EH (cell line): ENCODE measurements at places on chromosomes 12 and 14.

- DNase-seq: peak; percentile 95
Measured at GRCh38 chr12:123445388-123446332, 9.2 kb upstream of the RILPL2 start.

DNA sequence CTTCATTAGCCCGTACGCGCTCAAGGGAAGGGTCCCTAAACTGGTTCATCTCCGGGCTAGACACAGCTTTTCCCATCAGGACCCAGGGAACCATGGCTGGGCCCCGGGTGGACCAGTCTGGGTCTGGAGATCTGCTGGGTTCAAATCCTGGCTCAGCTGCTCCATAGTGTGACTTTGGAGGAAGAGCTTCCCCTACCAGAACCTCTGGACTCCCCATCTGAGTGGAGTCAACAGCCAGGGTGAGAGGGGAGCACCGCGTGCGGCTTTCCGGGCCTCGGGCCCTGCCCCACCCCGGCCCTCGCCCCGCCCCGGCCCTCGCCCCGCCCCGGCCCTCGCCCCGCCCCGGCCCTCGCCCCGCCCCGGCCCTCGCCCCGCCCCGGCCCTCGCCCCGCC lies 41.2 kb downstream of the BEGAIN start:
- peak; percentile 41 for DNase-seq

DNA sequence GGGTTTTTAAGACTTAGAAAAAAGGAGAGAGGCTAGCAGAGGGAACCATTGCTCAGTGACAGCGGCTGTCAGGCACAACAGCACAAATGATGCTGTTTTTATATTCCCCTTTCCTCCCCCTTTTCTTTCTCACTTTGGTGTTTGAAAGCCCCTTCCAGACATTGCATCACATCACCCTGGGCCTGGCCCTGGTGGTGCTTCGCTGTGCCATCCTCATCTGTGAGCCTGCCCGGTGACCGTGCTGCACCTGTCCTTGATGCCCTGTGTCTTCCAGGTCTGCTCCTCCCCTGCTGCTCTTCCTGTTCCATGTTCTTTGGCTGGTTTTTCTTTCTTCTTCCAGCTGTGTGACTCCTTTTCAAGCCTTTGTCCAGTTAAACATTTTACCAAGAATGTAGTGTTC lies 24.8 kb downstream of the KLC1 start:
- DNase-seq: no peak

DNA sequence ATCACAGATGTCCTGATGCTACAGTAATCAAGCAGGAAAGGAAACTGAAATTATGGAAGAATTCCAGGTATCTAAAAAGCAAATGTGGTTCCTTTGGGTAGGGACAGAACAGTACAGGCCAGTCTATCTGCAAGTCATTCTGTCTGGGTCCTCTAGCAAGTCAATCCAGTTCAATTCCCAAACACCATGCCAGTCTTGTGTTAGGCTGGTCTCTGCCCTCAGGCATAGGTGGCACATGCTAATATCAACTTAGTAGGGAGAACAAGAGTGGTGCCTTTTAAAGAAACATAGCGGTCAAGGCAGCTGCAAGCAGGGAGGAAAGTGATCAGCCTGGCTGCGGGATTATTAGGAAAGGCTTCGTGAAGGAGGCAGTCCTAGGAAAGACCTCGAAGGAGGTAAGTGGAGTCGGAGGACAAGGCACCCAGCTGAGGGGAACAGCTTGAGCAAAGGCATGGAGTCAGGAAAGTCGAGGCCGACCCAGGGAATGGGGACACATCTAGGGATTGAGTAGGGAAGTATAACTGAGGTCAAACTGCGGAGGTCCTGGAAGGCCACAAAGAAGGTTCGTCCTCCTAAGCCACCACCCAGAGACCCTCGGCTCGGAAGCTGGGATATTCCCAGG lies 3.8 kb upstream of the PLEKHG6 start:
- no peak for DNase-seq

DNA sequence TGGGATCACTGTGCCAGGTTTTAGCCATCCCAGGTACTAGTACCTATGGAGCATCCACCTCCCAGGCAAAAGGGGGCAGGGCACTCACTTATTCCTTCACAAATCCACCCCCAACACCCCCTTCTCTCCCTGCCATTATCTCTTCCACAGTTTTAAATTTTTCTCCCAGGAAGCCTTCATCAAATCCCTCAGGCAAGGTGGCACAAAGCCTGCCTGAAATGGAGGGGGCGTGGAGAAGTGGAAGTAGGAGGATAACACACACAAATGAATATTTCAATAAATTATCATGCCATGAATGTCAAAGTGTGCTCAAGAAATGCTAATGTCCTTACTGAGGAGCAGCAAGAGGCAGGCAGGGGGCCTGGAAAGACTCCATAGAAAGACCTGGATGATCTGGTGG lies 4.7 kb upstream of the CHST11 start:
- DNase-seq: no peak

GRCh38 chr14:20428802-20429201 lies 7.2 kb downstream of the KLHL33 start:
- DNase-seq: no peak
